ENCODE measurements at places on chromosomes 16 and 17. TPM values are rescaled to one million over a fixed set of nuclear protein-coding genes. Genes with fewer than 3 reads are reported as not detected.

GRCh38 chr17:17893801-17894644, 57.2 kb upstream of the SREBF1 start:
- DNase-seq: no peak

GRCh38 chr16:81238296-81239011, at the start of gene BCO1:
TSS of gene BCO1 (plus strand) at chr16:81238689. CDS start at chr16:81238909, 220 bp downstream.
- DNase-seq: peak; percentile 85

DNA sequence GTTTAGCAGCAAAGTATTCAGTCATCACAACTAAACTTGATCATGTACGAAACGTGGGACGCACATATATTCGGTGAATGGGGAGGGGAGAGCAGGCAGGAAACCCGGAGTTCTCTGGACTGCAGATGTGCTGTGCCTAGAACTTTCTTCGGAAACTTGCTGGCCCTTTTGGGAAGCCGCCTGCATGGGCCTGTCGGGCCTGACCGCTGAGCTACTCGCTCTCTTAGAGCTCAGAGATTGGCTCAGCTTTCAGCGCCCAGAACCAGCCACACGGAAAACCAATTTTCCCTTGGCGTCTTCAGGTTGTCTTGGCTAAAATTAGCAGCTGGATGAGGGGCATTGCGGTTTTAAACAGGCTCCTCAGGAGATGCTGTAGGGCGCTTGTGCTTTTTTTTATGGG, 38.1 kb downstream of the ZDHHC7 start:
- no peak for DNase-seq

GRCh38 chr16:53732296-53732929, 28.5 kb downstream of the FTO start:
- DNase-seq: peak; percentile 55

- DNase-seq: no peak
These were observed 73.8 kb upstream of the PLCG2 start for GRCh38 chr16:81705261-81705660.

- no peak for DNase-seq
These were observed 50.7 kb downstream of the AATF start for GRCh38 chr17:36999471-36999870.

- DNase-seq: no peak
These were observed 19.5 kb downstream of the HLF start for GRCh38 chr17:55284001-55284884.

- no peak for DNase-seq
These were observed 9.7 kb upstream of the CLEC18A start for GRCh38 chr16:69941251-69942098.

- no peak for DNase-seq
These were observed 11.5 kb downstream of the PRPF8 start for GRCh38 chr17:1673041-1673785.

- no peak for DNase-seq
These were observed 146.4 kb upstream of the CIBAR2 start for GRCh38 chr16:85258629-85259028.

DNA sequence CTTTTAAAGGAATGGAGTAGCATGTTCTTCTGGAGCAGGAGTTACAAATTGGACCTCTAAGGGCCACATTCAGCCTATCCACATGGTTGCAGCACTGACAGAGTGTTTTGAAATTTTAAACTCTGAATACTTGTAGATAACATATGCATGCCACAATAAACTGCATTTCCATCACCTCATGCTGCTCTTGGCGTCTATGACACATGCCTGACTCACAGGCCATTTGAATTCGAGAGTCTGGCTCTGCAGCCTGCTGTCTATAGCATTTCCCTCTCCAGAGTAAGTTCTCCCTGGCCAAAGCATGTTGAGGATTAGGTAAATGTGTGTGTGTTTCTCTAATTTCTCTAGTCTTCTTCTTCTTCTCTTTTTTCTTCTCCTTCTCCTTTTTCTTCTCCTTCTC, 28.7 kb upstream of the MYOCD start:
- peak; percentile 88 for DNase-seq

DNA sequence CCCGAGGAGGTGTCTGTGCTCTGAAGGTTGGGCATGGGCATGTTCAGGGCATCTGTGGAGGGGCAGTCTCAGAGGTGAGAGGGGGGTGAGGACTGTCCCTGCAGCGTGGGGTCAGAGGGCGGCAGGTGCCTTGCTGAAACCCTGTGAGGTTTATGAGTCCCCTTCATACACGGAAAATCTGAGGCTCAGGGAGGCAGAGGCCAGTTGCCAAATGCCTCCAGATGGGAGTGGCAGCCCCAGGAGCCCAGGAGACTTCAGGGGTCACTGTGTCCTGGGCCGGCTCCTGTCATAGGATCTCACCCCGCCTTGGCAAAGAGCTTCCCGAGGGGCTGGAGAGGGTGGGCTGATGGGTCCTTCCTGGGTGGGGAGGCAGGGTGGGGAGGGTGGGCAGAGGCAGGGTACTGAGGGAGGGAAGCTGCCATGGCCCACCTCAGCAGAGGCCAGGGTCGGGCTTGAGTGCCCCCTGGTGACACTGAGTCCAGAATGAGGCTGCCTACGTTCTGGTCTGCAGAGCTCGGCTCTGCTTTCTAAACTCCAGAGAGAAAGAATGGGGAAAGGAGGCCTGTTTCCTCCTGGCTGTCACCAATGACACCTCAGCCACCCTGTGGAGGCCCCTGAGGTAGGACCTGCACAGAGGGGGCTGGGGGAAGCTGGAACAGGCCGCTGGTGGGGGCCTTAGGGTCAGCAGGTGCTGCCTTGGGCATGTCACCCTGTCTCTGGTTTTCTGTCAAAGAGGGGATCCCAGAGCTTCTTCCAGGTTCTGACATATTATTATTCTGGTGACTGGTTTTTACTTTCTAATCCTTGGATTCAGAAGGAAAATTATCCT, 1.1 kb downstream of the LGALS9 start:
- DNase-seq: no peak

DNA sequence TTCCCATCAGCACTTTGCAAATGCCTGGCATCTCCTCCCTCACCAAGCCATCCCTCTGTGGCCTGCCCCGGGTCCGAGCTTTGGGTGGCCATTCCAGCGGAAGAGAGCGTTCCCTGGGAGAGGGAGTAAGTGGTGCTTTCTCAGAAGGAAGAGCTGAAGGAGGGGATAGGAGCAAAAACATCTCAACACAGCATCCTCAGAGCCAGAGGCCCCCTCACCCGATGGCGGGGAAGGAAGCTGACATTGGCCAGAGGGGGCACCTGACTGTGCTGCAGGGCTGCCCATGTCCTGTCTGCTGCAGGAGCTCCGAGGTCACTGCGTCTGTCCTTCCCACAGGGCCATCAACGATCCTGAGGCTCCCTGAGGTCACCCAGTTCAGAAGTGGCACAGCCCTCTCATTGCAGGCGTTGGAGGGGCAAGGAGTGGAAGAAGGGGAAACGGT, 427 bp upstream of the TLCD3B start:
- DNase-seq: no peak

- no peak for DNase-seq
These were observed 9.6 kb downstream of the ABCA10 start for GRCh38 chr17:69218986-69219385.

DNA sequence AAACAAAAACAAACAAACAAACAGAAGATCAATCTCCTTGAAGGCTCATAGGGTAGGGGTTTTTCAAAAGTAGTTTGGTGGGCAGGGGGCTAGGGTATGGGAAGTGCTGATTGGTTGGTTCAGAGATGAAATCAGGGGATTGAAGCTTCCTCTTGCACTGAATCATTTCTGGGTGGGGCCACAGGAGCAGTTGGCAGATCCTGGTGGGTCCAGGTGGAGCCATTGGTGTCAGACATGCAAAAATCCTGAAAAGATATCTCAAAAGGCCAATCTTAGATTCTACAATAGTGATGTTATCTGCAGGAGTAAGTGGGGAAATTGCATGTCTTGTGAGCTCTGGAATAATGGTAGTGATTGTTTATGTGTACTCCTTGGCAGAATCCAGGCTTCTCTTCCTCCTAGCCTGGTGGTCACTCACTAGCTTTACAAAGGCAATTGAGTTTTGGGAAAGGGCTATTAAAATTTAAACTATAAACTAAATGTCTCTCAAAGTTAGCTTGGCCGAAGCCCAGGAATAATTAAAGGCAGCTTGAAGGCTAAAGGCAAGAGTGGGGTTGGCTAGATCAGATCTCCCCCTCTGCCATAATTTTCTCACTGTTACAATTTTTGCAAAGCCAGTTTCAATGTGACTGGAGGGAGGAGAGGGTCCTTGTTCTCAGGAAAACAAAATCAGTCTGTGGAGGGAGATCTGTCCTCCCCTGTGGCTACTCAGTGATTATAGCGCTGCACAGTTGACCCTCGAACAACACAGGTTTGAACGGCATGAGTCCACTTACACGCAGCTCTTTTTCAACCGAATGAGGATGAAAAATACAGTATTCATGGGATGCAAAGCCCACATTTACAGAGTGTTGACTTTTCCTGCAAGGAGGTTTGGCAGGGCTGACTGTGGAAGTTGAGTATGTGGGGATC, 45.2 kb downstream of the RNF112 start:
- no peak for DNase-seq

The AOC3 gene
- total RNA-seq: 0.08 TPM

The HLF gene
- 4.4 TPM for total RNA-seq

The UNC45B gene
- total RNA-seq: not detected

The CACNG1 gene
- total RNA-seq: not detected

The TBC1D26 gene
- not detected for total RNA-seq

The ADAM11 gene
- total RNA-seq: 0.36 TPM

The SLFN14 gene
- total RNA-seq: not detected

The CES2 gene
- 37.6 TPM for total RNA-seq

The CSH1 gene
- not detected for total RNA-seq

Measured in fibroblast of the aortic adventitia (primary cell).